ENCODE measurements at places on chromosomes 11 and 22.

- no peak for DNase-seq
Measured at GRCh38 chr11:6604790-6605189, 1.2 kb downstream of the ILK start.

- DNase-seq: no peak
Measured at GRCh38 chr11:102338479-102339010, 8.5 kb upstream of the BIRC2 start.

DNA sequence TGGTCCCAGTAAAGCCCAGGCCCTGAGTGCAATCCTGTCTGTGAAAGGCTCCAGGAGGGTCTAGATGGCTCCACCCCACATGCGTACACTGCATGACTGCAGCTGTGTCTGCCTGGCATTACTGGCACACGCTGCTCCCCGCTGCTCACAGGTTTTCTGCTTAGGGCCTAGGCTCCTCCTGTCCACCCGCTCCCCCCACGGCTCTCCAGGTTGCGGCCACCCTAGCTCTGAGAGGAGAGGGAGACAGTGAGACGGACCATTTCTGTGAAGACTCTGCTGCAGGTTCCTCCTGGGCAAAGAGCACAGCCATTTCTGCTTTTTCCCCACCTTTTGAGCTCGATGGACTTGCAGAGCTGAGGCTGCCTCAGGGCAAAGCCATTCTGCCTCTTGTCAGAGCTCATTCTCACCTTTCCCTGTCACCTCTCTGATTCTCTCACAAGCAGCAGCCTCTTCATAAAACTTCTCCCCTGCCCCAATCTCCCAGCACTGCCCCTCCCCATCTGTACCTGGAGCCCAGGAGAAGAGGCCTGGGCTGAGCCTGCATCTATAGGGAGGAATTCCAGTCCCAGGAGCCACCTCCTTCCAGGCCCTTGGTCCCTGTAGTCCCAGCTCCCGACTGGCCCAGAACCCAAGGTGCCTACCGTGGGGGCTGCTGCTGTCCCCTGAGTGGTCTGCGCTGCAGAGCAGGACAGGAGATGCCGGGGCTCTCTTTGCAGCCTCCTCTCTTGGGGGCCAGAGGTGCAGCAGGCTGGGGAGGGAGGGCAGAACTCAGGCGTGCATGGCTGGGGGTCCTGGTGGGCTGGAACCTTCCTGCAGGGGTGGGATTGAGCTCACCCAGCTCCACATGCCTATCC is 433.7 kb upstream of the B3GAT1 start:
- no peak for DNase-seq

DNA sequence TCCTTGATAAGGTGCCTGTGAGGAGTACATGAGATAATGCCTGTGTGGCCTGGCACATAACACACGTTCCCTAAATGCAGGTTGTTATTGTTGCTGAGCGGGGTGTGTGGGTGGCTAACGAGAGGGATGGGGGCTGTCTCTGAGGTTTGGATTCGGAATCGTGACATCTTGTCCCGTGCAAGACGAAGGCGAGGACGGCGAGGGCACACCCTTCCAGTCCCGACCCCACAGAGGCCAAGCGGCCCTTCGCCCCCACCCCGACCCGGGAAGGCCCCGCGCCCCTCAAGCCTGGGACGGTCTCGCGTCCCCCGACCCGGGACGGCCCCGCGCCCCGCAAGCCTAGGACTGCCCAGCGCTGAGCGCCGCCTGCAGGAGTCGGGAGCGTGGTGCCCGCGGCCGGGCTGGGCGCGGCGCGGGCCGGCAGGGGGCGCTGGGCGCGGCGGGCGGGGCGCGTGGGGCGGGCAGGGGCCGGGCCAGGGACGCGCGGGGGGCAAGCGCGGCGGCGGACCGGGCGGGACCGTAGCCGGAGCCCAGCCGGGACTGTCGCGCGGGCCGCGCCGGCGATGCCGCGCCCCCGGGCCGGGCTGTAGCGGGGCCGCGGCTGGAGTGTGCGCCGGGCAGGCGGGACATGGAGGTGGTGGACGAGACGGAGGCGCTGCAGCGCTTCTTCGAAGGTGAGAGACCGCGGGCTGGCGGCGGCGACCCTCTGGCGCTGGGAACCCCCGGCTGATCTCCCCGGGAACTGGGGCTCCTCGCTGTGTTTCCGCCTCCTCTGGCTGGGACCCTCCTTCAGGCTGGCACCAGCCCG is at the start of gene MYRF:
Gene MYRF, plus strand, starts transcription at position 520 of the 808 bp plus-strand sequence. Its CDS starts 109 bp downstream, at position 629.
- DNase-seq: peak; percentile 52

DNA sequence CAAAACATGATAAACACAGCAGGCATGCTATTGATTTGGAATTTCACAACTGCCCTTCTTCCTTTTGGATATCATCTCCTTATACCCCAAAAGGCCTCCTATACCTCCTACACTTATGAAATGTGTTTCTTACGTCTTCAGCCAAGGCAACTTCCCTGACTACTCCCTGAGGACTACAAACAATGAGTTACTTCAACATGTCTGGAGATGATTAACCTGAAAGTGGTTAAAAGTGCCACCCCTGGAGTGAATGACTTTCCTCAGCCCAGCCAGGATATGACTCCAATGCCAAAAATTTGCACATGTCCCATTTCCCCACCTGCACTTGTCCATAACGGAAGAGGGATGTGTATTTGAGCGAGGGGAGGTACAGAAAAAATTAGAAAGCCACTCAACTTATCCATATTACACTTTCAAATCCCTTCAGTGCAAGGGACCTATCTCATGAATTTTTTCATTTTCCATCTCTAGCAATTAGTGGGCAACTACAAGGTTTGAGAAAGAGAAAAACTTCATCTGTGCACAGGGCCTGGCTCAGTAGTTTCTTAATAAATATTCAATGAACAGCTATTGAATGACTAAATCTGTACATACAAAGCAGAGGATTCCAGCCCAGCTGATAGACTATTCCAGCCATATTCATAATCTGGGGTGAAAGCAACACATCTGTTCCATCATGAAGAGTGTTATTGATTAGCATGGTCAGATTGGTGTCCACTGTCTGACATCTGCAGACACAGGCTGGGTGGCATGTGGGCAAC is 36.8 kb downstream of the KIRREL3 start:
- DNase-seq: peak; percentile 71
